Progenitor cell of endocrine pancreas (in vitro differentiated cells): ENCODE measurements at places on chromosomes 11 and 22.

DNA sequence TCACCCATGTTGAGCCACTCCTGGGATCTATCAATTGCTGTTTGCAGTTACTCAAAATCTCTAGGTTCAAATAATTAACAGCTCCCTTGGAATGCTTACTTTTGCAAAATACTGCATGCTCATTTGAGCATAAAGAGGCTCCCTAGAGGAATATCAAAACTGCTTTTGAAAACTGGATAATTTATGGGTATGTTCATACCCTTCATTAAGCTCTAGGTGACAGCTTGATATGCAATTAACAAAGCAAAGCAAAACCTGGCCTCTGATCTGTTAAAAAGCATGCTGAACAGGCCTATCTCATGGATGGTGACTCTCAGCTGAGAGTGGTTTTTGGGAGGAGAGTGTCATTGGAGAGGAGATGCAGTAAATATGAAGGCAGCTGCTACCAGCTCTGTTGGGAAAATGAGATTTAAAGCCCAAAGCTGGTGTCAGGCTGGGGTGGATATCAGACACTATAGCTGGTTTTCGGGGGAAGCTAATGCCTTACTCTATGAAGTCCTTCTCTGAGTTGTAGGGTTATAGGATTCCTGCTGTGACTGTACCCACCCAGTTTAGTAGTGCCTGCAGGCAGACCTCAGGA lies 110.9 kb downstream of the RASSF10 start:
- no peak overlapping the region for H3K27ac ChIP-seq
- no peak overlapping the region for H3K4me3 ChIP-seq
- peaks cover 1% of the 10 kb centered on the region for H3K36me3 ChIP-seq
- peaks cover 8% of the 10 kb centered on the region for H3K4me1 ChIP-seq
- H3K27me3 ChIP-seq = no peaks in the 10 kb centered on the region
- no peak for DNase-seq

GRCh38 chr11:1206391-1207271 lies 16.2 kb upstream of the MUC5B start:
- no peak overlapping the region for H3K4me3 ChIP-seq
- peaks cover 18% of the 10 kb centered on the region for H3K27me3 ChIP-seq
- DNase-seq = peak; percentile 8
- no peak overlapping the region for H3K27ac ChIP-seq

DNA sequence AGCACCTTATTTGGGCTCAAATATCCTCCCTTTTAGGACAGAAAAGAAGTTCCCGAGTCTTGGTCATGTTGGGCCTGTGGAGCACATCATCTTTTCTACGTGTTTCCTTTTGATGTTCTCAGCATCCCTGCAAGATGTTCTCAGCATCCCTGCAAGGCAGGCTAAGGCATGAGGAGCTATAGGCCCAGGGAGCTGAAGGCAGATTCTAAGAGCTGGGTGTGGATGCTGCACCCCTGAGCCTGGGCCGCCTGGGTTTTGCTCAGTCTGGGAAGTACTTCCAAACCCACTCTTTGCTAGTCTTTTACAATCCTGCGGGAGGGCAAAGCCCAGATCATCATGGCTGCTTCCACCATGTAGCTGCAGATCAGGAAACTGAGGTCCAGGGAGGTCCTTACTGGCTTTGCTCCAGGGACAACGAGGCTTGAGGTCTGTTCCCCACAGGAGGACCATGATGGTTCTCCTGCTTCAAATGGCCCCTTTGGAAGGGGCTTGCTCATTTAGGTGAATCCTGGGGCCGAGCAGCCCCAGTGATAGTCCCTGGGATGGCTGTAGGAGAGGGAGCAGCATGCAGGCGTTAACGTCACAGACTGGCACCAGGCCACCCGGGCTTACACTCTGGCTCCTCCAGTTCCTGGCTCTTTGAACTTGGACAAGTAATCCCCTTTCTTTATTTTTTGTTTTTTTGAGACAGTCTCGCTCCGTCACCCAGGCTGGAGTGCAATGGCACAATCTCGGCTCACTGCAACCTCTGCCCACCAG lies 10.6 kb downstream of the LRRC75B start:
- no peak overlapping the region for H3K4me3 ChIP-seq
- DNase-seq = no peak
- no peaks in the 10 kb centered on the region for H3K36me3 ChIP-seq
- no peak overlapping the region for H3K27ac ChIP-seq
- no peaks in the 10 kb centered on the region for H3K27me3 ChIP-seq

DNA sequence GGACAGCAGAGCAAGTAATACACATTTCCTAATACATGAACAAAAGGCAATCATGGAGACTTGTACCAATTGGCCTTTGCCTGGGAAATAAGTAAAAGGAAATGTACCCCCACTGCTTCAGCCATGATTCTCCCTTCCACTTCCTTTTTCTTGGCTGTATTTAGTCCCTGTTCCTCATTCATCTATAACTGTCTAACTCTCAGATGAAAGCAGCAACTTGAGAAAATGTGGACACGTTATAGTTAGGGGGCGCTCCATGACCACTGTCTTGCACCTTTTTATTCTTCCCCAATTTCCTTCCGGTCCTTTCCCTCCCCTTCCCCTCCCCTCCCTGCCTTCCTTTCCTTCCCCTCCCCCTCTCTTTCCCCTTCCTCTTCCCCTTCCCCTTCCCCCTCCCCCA lies 61.3 kb upstream of the BARX2 start:
- no peaks in the 10 kb centered on the region for H3K36me3 ChIP-seq
- no peak overlapping the region for H3K4me3 ChIP-seq
- H3K4me1 ChIP-seq = peaks cover 39% of the 10 kb centered on the region
- DNase-seq = no peak
- no peaks in the 10 kb centered on the region for H3K27me3 ChIP-seq

- no peak overlapping the region for H3K27ac ChIP-seq
- no peak for DNase-seq
- H3K36me3 ChIP-seq = no peaks in the 10 kb centered on the region
- peaks cover 6% of the 10 kb centered on the region for H3K4me1 ChIP-seq
Observed at GRCh38 chr11:84419616-84420015, 1133.4 kb upstream of the CCDC90B start.

GRCh38 chr22:30922151-30922611 lies 46.4 kb downstream of the MORC2 start:
- H3K4me3 ChIP-seq = no peak overlapping the region
- H3K4me1 ChIP-seq = no peaks in the 10 kb centered on the region
- no peaks in the 10 kb centered on the region for H3K27me3 ChIP-seq
- peaks cover 8% of the 10 kb centered on the region for H3K36me3 ChIP-seq
- DNase-seq = no peak

DNA sequence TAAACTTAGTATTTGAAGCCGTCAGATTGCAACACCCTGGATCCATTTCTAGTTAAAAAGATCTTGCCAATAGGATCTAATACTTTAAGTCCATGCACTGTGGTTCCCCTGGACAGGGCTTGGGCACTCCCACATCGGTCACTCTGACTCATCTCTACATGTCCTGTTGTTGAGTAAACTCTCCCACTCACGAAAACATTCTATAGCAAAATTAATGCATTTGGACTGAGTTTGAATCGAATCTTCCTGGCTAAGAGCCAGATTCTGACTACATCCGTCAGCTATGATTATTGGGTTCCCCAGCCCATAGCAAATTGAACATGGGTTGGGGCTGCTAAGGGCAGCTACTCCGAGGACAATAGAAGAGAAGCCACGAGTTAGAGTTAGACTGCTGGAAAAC lies 182.1 kb upstream of the SORL1-AS1 start:
- no peak overlapping the region for H3K27ac ChIP-seq
- peaks cover 3% of the 10 kb centered on the region for H3K27me3 ChIP-seq
- H3K4me1 ChIP-seq = no peaks in the 10 kb centered on the region
- no peaks in the 10 kb centered on the region for H3K36me3 ChIP-seq
- DNase-seq = no peak
- H3K4me3 ChIP-seq = no peak overlapping the region

DNA sequence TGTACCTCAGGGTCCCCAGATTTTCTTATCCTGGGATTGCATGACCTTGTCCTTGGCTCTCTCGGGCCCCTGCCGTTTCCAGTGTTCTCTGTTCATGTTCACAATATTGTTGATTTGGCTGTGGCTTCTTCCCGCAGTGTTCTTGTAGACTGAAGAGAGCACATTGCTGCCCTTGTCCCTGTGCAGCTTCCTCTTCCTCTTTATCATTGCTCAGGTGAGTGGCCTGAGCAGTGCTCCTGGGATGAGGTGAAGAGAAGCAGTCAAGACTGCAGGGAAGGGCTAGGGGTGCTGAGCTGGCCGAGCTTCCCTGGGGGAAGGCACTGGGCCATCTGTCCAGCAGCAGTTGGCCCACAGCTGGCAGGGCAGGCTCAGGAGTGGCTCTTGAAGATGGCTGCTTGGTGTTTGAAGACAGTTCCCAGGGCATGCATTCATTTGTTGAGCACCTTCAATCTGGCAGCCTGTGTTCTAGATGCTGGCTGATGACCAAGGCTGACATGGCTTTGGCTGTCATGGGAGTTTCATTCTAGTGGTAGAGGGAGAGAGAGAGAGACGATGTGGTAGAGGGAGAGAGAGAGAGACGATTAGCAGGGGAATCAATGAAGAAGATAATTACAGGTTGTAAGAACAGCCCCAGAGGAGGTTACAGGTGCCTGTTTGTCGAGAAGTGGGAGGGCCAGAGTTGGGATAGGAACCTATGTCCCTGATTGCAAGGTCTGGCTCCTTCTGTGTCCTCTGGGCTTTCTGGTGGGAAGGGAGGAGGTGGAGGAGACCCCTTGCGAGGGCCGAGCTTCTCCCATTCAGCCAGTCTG lies 17.4 kb downstream of the BMAL1 start:
- no peak overlapping the region for H3K4me3 ChIP-seq
- H3K27ac ChIP-seq = no peak overlapping the region
- H3K27me3 ChIP-seq = peaks cover 16% of the 10 kb centered on the region
- no peaks in the 10 kb centered on the region for H3K36me3 ChIP-seq
- peaks cover 2% of the 10 kb centered on the region for H3K4me1 ChIP-seq
- DNase-seq = no peak
